Activated CD4-positive, CD25-positive, alpha-beta regulatory T cell treated with anti-CD3 and anti-CD28 coated beads, Interleukin-2, amount 50 U/mL, for 72 hours (primary cell): ENCODE measurements at places on chromosomes 12 and 14.

GRCh38 chr14:67423424-67423823, 11.5 kb upstream of the PLEK2 start:
- DNase-seq: no peak

DNA sequence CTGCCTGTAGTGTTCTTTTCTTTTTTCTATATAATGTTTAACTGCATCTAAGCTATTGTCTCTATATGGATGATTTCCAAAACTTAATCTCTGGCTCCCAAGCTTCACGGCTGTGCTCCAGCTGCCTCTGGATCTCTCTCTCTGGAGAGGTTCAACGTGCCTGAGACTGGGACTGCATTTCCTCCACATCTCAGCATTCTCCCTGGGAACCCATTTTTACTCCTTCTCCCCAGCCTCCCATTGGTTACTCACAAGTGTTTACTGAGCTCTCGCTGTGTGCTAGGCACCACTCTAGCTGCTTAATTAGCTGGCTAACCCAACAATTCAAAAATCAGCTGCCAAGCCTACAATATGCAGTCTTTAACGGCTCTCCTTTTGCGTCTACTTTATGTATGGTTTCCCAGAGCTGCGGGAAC, 34.7 kb downstream of the FBXL14 start:
- DNase-seq: no peak

DNA sequence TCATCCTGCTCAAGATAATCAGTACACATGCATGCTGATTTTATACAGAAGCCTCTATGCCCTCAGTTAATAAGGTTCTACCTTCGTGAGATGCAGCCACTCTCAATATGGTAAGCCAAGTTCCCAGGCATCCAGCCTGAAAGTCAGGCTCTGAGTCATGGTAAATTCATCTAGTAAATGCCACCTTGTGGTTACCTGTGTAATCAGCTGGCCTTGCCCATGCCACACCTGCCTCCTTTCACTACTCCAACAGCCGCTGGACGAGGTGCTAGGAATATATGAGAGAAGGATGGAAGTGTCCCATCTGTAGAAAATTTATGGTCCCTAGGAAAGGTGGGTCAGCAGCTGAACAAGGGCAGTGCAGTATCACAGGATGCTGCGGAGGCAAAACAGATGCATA, 207.3 kb downstream of the SSPN start:
- no peak for DNase-seq

DNA sequence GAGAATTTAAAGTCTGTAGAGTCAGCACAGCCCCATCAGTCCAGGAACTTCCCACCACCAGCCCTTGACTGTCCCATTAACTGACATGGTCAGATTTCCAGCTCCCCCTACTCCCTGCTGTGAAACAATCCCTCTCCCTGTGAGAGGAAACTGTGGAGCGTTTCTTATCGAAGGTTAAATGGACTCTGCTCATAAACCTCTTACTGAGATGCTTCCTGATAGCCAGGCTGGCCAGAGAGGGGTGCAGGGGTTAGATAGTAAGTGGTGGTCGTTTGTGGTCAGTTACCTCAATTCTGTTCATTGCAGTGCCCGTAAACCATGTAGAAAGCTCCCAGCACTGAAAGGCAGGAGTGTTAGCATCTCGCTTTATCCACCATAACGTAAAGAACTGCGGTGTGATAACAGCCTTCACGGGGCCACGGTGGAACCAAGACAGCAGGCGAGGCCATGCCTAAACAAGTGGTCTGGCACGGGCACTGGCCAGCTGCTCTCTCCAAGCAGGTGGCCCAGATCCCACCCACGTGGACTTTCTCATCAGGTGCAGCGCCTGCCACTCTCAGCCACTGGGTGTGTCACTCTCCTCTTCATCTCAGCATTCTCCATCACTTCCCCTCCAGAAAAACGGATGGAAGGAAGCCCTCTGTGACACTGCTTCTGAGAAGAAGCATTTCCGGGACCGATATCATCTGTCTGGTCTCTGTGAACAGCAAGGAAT, 102.2 kb downstream of the FBXL14 start:
- no peak for DNase-seq

GRCh38 chr14:102591372-102591943, 991 bp upstream of the RCOR1 start:
- no peak for DNase-seq

DNA sequence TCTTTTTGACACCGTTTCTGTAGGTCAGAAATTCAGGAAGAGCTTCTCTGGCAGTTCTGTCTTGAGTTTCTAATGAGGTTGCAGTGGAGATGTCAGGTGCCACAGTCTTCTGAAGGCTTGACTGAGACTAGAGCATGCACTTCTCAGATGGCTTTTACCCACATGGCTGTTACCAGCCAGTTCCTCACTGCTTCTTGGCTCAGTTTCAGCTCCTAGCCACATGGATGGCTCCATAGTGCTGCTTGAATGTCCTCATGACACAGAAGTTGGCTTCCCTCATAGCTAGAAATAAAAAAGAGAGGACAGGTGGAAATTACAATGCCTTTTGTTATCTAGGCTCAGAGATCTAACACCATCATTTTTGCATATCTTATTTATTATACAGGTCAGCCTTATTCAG, 38.1 kb upstream of the SLC2A13 start:
- DNase-seq: no peak

- DNase-seq: no peak
Observed at GRCh38 chr12:94267921-94268471, 119.6 kb downstream of the PLXNC1 start.

DNA sequence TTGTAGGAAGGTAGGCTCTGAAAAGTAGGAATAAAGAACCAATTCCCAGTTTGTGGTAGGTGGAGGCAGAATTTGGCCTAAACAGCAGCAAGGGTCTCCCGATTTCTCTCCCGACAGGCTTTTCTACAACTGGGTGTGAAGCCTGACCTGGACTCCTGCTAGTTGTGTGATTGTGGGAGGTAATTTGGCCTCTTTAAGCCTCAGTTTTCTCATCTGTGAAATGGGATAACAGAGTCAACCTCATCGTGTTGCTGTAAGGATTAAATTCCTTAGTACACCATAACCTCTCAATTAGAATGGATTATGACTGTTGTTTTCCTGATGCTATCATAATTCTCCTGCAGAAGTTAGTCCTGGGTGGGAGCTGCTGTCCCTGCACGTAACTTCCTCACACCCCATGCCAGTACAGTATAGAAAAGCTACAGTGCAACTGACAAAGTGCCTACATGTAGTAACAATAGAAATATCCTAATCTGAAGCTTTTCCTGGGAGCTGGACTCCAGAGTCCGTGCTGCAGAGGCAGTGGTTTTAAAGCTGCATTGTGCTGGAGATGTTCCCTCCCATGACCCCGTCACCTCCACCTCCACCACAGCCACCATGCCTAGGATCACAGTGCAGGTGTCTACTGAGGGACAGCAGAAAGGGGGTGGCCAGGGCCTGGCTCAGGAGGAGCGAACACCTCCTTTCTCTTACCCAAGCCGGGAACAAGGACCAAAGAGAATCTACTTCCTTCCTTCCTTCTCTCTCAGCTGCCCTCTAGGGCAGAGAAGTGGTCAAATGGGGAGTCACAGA, 76.5 kb downstream of the FBXL14 start:
- no peak for DNase-seq

DNA sequence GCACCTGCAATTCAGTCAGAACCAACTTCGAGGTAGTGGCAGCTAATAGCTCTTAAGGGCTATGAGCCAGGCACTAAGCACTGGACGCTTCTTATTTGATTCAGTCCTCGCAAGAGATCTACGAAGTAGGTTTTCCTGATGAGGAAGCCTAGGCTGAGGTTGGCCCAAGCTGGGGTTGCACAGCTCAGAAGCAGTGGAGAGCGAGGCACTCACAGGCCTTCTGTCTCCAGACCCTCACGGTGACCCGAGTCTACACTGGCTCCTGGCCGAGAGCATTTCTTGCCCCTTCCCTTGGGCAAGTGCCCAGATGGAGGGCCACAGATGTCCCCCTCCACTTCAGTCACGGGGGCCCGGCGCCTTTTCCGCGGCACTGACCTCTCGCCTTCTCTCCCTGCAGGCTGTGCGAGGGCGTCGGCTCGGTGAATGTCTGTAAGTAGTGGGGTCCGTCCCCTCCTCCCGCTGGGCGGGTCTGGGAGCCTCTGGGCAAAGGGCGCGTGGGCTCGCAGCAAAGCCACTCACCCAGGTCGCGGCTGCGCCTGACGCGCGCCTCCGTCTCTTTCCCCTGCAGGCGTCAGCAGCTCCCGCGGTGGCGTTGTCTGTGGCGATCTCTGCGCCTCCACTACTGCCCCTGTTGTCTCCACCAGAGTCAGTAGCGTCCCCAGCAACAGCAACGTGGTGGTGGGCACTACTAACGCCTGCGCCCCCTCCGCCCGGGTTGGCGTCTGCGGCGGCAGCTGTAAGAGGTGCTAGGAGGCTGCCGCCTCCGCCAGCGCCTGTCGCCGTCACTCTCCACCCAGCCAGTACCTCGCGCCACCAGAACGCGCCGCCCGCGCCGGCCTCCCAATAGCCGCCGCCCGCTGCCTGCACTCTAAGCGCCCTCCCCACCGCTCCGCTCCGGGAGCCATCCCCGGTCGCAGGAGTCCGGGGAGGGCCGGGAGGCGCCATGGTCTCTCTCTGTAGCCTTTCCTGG, 13.1 kb downstream of the KRT83 start:
- DNase-seq: no peak

- no peak for DNase-seq
Observed at GRCh38 chr12:96249196-96250118, 55.3 kb downstream of the ELK3 start.

DNA sequence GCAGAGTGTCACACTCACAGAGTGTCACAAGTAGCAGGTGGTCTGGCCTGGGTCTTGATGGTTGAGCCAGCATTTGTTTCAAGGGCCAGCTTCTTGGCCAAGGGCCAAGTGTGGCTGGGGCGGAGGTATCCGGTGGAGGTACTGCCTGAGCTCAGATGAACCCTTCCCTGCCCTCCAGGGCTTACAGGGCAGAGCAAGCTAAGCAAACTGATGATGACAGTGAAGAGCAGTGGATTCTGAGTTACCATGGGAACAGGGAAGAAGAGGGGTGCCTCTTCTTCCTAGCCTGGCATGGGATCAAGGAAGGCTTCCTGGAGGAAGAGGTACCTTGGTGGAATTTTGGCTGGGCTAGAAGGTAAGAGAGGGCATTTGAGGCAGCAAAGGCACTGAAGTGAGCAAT, 35.7 kb downstream of the MVK start:
- DNase-seq: no peak

GRCh38 chr12:1448336-1448735, 146.0 kb downstream of the FBXL14 start:
- DNase-seq: no peak

GRCh38 chr12:63353559-63353958, 202.6 kb upstream of the AVPR1A start:
- no peak for DNase-seq

- no peak for DNase-seq
Observed at GRCh38 chr14:90427848-90428426, 31.1 kb downstream of the CALM1 start.

GRCh38 chr12:51390891-51391282, 319 bp downstream of the GALNT6 start:
- DNase-seq: peak; percentile 41

DNA sequence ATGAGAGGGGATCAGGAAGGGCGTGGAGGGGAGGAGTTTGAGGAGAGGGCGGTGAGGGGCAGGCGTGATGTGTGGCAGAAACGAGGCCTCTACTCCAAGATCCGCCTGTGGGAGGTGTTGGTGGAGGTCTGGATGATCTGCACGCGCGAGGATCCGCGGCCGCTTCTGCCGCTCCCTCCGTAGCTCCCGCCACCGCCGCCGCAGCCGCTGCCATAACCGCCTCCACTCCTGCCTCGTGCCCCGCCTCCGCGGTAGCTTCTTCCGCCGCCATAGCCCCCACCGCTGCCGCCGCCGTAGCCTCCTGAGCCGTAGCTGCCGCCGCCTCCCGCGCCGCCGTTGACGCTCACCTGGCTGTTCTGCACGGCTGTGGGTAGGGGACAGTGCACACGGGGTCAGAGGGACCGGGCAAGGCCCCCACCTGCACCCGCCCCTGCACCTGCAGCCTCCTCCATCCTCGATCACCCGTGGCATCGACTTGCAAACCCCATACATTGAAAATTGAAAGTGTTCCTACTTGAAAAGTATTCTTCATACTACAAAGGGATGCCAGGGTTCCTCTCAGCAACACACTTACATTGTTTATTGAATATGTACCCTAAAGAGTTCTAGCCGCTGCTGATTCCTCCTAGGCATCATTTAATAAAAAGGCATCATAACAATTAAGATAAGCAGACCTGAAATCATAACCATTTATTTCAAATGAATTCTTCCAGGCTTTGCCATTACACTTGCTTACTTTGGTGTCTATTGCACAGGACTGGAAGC, 11.1 kb upstream of the KRT1 start:
- DNase-seq: peak; percentile 49

DNA sequence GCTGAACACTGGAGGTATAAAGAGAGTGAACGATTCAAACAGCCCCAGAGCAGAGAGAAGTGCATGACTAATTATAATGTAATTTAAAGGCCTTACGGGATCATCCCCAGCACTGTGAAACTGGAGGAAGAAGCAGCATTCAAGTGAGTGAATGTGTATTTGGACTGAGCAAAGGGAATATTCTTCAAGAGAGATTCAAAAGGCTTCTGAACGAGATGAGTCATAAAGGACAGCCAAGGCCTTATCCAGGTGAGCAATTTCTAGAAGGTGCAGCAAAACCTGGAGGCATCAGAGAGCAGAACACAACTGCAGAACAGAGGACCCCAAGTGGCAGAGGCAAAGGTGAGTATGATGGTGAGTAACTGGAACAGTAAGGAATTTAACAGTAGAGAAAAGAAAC, 127.2 kb downstream of the BCAT1 start:
- DNase-seq: no peak

GRCh38 chr12:57087010-57087690, 1.8 kb upstream of the NAB2 start:
- peak; percentile 81 for DNase-seq

- no peak for DNase-seq
Observed at GRCh38 chr12:100858656-100859055, 64.1 kb downstream of the ANO4 start.

GRCh38 chr12:131867891-131868675, 26.3 kb upstream of the ULK1 start:
- DNase-seq: no peak

DNA sequence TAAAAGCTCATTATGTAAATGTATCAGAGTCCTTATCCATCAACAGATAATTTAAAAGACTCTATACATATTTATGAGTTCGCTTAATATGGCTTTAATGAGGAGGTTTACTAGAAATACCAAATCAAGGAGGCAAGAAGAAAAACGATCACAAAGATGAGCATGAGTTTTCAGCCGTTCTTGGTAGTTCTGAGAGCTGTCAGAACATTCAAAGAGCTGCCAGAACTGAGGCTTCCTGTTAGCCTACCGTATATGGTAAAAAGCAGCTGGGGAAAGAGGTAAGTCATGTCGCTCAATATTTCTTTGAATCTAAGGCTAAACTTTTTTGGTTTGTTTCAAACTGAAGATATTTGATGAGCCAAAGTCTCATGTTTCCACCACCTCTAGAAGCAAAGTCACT, 115.3 kb upstream of the PLXNC1 start:
- DNase-seq: no peak

GRCh38 chr12:2613326-2614073, 181.3 kb upstream of the FKBP4 start:
- no peak for DNase-seq

DNA sequence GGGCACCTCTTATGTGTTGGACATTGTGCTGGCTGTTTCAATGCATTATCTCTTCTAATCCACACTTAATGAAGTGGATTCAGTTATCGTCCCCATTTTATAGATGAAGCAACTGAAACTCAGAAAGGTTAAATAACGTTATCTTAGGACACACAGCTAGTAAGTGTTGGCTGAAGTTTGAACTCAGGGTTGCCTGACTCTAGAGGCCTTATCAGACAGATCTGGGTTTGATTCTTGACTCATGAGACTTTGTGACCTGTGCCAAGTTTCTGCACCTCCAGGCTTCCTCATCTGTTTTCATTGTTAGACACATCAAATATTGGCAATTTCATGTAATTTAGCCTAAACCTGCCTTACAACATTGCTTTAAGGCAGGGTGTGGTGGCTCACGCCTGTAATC, 18.2 kb upstream of the IRF2BPL start:
- DNase-seq: no peak
